ENCODE measurements at places on chromosomes 11 and 22.

DNA sequence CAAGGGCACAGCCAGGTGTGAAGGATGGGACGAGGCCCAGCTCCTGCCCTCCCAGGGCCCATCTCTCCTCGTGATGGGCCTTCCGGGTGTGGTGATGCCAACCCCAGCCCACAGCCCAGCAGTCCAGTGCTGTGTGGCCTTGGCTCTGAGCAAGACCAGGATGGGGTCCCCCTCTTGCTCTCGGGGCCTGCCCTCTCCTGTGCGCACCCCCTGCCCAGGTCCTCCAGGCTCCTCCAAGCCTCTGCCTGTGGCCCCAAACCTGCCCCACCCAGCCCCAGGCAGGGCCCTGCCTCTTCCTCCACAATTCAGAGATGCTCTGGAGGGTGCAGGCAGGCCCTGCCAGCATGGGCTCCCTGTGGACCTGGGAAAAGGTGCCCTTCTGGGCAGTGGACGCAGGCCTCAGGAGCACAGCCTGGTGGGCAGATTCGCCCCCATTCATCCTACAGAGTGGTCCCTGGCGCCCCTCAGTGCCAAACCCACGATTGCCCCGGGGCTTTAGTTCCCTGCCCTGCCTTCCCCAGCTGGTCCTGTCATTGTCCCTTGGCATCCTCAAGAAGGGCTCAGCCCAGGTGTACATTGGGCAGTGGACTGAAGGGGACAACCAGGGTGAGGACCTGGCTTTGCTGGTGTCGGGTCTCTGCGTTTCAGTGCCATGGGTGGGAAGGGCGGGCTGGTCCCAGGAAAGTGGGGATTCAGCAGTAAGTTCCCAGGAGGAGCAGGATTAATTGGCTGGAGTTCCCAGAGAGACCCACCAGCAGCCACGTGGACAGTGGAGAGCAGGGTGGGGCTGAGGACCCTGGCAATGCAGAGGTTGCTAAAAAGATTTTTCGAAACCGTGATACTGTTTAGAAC is 19.8 kb downstream of the EIF1AD start:
- no peak for DNase-seq

DNA sequence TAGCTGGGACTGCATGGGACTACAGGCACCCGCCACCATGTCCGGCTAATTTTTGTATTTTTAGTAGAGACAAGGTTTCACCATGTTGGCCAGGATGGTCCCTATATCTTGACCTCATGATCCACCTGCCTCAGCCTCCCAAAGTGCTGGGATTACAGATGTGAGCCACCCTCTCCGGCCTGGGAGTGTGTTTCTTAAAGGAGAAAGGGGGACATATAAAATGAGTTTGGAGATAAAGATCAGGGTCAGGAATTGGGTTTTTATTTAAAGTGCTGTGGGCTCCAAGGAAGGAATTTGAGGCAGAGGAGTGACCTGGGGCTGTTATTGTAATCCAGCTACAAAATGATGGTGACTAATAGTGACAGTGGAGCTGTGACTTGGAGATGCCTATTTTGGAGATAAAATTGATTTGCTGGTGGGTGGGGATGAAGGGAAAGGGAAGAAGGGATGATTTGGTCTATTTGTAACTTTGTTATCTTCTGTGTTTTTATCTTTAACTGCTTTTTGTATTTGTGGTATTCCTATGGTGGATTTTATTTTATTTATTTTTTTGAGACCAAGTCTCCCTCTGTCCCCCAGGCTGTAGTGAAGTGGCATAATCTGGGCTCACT is 5.0 kb downstream of the CRKL start:
- DNase-seq, result no peak

DNA sequence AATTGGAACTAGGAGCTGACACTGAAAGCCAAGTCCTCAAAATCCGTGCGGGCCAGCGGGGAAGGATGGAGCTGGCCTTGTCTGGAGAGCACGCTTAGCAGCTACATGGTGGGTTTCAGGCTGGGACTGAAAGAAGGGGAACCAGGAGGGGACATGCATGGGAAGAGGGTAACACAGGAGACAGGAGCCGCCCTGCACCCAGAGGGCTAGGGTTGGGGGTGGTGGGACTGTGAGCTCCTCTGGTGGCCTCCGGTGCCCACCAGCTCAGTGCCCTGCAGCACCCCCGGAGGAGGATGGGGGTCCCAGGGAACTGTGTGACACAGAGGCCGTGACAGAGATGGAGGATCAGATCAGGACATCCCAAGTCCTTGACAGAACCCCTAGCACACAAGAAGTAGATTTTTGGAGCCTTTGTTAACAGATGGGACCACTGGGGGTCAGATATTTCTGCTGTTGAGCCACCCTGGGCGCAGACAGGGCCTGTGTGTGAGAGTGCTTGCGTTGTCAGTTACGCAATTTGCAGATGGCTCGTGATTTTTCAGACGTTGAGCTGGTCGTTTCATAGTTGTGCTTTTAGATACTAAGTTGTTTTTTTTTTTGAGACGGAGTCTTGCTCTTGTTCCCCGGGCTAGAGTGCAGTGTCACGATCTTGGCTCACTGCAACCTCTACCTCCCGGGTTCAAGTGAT is 21.3 kb upstream of the GRAMD4 start:
- no peak for DNase-seq

- no peak for DNase-seq
These were observed 10.3 kb upstream of the NAP1L4 start for GRCh38 chr11:3002351-3002861.

DNA sequence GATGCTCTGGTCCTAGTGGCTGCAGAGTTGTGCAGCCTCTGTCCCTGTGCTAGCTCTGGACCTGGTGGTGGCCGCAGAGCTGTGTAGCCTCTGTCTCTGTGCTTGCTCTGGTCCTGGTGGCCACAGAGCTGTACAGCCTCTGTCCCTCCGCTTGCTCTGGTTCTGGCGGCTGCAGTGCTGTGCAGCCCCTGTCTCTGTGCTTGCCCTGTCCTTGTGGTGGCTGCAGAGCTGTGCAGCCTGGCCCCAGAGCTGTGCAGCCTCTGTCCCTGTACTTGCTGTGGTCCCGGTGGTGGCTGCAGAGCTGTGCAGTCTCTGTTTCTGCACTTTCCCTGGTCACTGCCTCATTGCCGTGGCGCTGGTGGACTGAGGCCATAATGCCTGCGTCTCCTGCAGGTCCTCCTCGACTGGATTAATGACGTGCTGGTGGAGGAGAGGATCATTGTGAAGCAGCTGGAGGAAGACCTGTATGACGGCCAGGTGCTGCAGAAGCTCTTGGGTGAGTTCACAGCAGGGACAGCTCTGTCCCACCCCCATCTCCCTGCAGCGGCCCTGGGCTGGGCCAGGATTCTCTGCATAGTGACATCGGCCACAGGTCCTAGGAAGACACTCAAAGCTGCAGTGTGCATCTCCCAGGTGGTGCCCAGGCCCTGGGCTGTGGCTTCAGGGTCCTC is 61.9 kb upstream of the PARVG start:
- DNase-seq, result peak; percentile 47

DNA sequence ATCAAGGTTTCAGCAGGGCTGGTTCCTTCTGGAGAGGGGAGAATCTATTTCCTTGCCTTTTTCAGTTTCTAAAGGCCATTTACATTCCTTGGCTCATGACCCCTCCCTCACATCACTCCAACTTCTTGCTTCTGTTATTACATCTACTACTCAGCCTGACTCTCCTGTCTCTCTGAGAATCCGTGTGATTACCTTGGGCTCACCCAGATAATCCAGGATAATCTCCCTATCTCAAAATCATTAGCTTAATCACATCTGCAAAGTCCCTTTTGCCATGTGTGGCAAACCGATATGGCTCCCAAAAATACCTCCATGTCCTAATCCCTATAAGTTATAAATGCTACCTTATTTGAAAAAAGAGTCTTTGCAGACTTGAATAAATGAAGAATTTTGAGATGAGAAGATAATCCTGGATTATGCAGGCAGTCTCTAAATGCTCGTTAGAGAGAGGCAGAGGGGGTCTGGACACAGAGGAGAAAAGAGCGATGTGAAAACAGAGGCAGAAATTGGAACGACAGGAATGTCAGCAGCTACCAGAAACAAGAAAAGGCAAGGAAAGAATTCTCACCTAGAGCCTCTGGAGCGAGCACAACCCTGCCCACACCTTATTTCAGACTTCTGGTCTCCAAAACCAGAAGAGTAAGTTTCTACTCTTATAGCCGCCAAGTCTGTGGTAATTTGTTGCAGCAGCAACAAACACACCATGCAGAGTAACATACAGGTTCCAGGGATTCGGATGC is 23.6 kb upstream of the ARHGAP32 start:
- DNase-seq, result no peak

GRCh38 chr11:128419012-128419767 is 168.2 kb downstream of the ETS1 start:
- no peak for DNase-seq

DNA sequence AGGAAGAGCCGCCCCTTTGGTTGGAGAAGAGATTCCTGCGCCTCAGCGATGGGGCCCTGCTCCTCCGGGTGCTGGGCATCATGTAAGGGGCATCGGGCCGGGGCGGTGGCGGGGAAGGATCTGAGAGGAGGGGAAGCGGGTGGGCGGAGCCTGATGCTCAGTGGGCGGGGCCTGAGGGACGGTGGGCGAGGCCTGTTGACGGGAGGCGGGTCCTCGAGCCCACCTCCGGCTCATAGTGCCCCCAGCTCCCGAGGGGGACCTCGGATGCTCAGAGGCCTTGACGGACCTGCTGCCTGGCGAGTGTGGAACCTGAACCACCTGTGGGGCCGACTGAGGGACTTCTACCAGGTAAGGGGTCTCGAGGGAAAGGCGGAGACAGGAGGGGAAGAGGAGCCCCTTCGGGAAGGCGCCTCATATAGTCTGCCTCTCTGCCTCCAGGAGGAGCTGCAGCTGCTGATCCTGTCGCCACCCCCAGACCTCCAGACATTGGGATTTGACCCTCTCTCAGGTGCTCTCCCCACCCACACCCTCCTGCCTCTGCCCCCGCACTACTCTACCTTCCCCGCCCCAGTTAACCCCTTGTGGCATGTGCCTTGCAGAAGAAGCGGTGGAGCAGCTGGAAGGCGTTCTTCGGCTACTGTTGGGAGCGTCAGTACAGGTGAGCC is 799 bp downstream of the CCDC88B start:
- no peak for DNase-seq

DNA sequence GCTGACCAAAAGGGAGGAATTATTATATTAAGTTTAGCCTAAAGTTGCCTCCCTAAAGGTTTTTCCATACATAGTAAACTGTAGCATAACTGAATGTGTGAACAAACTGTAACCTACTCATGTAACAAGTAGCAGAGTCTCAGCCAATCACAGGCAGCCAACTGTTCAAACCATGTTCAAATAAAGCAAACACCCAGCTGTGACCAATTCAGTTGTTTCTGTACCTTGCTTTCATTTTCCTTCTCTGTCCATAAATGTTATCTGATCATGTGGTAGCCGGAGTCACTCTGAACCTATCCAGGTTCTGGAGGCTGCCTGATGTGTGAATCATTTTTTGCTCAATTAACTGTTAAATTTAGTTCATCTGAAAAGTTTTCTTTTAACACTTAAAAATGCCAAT is 373.5 kb downstream of the GUCY1A2 start:
- no peak for DNase-seq

GRCh38 chr11:86418917-86419316 is 44.2 kb downstream of the CCDC81 start:
- DNase-seq, result no peak

- DNase-seq, result no peak
These were observed 11.9 kb downstream of the KLHL35 start for GRCh38 chr11:75421035-75421602.

- no peak for DNase-seq
These were observed 3.9 kb downstream of the AGBL2 start for GRCh38 chr11:47711225-47711624.

DNA sequence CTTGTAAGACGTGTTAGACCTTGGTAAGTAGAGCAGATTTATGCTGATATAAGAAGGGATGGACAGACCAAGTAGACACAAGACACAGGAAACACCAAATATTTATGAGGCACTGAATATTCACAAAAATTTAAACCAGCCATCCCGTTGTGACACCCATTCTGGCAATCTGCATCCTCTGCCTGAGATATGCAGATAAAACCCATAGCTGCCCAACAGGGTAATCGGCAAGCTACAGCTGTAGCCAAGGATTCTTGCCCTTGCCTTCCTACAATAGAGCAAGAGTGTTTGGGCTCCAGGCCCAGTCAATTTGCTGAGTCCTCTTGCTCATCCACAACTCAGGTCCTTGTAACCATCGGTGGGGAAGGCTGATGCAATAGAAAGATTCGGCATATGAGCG is 18.5 kb upstream of the MPZL2 start:
- no peak for DNase-seq

GRCh38 chr11:95121698-95122097 is 32.1 kb downstream of the ENDOD1 start:
- DNase-seq, result no peak

DNA sequence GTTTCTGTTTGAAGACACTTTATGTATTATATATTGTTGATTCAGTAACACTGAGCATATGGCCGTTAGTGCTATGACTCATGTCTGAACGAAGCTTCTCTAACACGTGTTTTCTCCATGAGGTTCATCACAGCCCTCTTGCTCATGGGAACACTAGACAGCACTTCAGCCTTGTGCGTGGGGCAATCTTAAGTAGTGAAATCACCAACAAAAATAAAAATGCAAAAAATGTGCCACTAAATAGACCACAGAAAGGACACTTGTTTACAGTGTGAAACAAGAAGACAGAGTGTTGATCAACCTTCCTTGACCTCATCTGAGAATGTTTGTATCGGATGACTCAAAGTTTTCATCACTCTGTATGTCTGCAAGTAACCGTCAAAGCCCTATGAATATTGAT is 94.5 kb downstream of the FDX1 start:
- DNase-seq, result no peak

DNA sequence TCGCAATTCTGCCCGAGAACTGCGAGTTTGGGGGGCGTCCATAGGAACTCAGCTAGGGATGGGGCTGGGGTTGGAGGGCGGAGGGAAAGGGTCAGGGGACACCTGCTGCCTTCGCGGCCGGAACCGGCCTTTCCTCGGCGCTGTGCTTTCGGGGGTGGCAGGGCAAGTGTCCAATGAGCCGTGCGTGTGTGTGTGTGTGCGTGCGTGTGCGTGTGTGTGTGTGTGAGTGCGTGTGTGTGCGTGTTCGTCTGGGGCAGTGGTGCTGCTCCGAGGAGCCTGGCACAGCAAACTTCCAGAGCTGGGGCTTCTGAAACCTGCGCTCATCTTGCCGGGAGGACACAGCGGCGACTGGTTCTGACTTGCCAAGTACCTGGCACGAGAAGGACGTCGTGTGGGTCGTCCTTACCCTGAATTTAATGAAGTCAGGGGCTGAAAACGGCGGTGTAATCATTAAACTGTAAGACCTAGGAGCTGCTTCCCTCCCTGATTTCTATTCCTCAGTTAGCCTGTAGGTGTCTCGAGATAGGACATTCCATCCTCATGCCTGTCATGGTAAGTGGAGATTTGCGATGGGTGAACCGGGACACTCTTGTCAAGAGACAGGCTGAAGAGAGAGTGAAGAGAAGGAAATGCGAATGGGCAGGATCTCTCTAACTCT is 27.0 kb upstream of the AMOTL1 start:
- DNase-seq, result peak; percentile 55

- DNase-seq, result peak; percentile 80
These were observed 828.1 kb upstream of the FAT3 start for GRCh38 chr11:91396236-91397133.

DNA sequence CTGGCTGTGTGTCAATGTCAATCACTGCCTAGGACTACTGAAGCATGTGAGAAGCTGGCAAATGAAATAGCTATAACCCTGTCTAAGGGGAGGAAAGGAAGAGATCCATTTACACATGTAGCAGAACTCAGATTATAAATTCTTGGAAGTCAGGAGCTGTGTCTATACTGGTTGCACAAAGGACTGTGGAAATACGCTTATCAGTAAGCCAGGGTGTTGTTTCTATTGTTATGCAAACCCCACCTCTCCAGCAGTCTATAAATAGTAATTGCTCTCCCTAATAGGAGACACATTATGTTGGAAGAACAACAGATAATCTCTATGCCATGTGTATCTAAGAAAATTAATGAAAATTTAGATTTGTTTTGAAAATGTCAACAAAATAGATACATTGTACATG is 693.4 kb upstream of the CCDC90B start:
- no peak for DNase-seq
